ENCODE measurements at places on chromosomes 4 and X.

- no peak for DNase-seq
Measured at GRCh38 chr4:177785000-177785399, 342.8 kb upstream of the AGA start.

- DNase-seq = no peak
Measured at GRCh38 chrX:119228512-119229252, 7.4 kb upstream of the PGRMC1 start.

- DNase-seq = no peak
Measured at GRCh38 chr4:45692131-45692735, 431.6 kb downstream of the GABRG1 start.

DNA sequence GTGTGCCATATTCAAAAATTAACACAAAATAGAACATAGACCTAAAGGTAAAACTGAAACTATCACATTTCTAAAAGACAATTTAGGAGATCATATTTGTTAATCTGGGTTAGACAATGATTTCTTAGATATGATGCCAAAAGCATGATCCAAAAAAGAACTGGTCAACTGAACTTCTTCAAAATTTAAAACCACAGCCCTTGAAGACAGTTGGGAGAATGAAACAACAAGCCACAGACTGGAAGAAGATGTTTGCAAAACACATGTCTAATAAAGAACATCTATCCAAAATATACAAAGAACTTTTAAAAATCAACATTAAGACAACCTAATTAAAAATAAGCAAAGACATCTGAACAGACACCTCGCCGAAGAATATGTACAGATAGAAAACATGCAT is 19.5 kb downstream of the COMMD8 start:
- DNase-seq = no peak

GRCh38 chr4:1203026-1203616 is 30.7 kb upstream of the SPON2 start:
- DNase-seq = no peak

GRCh38 chrX:38672646-38673045 is 111.3 kb downstream of the TSPAN7 start:
- DNase-seq = peak; percentile 24

DNA sequence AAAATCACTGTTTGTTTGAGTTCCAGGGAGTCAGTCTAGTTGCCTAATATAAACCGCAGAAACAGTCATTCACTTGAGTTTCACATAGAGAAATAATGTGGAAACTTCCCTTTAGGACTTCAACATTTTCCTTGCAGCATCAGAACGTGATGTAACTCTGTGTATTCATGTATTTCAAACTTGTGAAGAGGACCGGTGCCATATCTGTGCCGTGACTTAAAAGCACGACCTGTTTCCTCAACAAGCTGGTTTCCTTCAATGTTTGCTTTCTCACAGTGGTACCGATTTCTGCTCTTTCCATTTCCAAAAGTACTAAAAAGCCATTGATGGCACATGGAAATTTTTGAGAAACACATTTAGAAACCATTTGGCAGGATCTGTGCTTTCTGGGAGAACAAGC is 166.6 kb upstream of the RAPGEF2 start:
- DNase-seq = no peak

GRCh38 chr4:99321241-99322191 is at the start of gene ADH1B:
TSS of gene ADH1B (minus strand) at chr4:99321401. CDS start at chr4:99321331, 70 bp downstream.
- DNase-seq = no peak

GRCh38 chrX:150450519-150451177 is 87.5 kb downstream of the MAMLD1 start:
- no peak for DNase-seq

DNA sequence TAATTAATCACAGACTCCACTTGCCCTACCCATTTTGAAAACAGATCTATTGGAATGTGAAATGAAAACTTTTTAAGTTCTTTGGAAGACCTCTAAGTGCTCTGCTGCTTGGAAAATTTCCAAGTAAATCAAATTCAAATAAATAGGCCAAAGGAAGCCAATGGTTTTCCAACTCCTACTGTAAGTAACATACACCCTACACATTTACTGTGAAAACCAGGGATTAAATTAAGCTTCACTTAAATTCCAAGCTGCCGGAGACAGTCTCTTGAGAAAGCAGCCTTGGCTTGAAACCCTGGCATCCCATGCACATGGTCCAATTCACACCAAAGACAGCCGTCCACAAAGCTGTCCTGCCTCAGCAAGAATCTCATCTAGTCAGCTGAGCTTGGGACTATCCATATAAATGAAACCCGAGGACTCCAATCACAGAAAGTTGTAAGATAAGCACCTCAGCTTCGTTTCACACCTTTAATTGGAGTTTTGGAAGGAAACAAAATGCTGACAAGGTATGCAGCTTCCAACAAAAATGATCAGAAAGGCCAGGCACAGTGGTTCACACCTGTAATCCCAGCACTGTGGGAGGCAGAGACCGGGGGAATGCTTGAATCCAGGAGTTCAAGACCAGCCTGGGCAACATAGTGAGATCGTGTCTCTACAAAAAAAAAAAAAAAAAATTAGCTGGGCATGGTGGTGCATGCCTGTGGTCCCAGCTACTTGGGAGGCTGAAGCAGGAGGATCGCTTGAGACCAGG is 88.6 kb downstream of the APBB2 start:
- no peak for DNase-seq

- DNase-seq = no peak
Measured at GRCh38 chr4:14294611-14295010, 667.1 kb upstream of the BOD1L1 start.

- DNase-seq = no peak
Measured at GRCh38 chrX:136880003-136880451, 498 bp downstream of the RBMX start.

- no peak for DNase-seq
Measured at GRCh38 chr4:75340561-75340960, 173.6 kb downstream of the RCHY1 start.

GRCh38 chr4:168979338-168979737 is 30.7 kb downstream of the CBR4 start:
- DNase-seq = peak; percentile 27

DNA sequence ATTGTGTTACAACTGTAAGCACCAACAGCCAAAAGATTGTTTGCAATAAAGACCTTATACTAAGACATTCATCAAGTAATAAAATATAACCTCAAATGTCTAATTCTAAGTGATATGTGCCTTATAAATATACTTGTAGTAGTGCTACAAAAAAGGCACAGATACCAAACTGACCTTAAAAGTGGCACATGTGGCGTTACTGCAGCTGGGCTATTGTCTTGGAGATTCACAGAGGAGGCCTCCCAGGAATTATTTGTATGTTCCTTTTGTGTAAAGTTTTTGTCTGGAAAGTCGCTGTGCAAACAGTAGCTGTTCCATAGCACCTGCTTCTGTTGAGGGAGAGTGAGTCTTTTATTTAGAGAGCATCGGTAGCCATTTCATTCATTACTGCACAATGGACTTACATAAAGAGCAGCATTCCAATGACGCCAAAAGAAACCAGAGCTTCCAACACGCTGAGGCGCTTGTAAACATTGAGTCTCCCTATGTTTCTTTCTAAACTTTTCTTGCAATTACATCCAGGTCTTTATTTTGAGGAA is 143.7 kb downstream of the RPA4 start:
- DNase-seq = peak; percentile 34

DNA sequence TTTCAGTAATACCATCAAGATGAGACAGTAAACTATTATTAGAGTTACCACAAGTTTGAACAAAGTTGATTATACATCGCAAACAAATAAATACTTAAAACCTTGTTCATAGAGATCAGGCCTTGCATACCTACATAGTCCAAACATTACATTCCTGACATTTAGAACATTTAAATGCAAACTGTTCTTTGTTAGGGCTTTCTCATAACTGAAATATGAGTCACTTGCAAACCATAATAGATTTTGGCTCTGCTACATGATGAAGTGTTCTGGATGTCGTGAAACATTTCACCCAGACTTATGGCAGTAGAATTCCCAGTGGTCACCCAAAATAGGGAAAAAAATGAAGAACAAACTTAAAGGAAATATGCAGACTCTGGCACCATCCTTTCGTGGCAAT is 75.0 kb downstream of the FAT4 start:
- DNase-seq = no peak

DNA sequence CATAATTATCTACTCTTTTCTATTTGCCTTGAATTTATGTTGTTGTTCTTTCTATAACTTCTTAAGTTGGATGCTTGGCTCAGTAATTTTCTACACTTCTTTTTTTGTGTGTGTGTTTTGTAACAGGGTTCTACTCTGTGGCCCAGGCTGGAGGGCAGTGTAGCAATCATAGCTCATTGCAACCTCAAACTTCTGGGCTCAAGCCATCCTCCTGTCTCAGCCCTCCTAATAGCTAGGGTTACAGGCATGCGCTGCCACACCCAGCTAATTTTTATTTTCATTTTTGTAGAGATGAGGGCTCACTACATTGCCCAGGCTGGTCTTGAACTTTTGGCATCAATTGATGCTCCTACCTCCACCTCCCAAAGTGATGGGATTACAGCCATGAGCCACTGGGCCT is 20.7 kb upstream of the UCHL1 start:
- DNase-seq = no peak

GRCh38 chr4:6227412-6228157 is 27.2 kb upstream of the JAKMIP1 start:
- no peak for DNase-seq

DNA sequence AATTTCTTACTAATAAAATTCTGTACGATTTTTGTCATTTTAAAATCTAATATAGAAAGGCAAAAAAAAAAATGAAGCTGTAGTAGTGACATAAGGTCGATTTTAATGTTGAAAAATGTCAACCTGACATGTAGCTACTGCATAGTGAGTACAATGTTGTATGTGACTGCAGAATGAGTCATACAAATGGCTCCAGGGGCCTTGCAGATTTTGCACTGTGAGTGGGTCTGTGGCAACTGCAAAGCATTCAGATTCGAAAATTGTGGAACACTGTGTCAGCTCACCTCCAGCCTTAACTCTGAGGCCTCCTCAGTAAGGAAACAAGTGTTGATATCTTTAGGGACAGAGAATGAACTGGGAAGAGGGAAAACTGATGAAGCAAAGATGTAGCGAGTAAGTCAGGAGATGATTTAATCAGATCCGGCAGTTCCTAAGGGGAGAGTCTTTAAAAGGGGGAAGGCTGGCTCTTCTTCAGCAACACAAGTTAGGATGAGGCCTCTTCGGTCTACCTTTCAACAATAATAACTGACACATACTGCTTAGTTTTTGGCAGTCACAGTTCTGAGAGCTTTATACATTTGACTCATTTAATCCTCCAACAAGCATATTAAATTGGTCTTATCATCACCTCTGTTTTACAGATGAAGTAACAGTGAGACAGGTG is 24.9 kb downstream of the TKTL2 start:
- no peak for DNase-seq

GRCh38 chr4:24850674-24851073 is 55.3 kb downstream of the SOD3 start:
- no peak for DNase-seq

DNA sequence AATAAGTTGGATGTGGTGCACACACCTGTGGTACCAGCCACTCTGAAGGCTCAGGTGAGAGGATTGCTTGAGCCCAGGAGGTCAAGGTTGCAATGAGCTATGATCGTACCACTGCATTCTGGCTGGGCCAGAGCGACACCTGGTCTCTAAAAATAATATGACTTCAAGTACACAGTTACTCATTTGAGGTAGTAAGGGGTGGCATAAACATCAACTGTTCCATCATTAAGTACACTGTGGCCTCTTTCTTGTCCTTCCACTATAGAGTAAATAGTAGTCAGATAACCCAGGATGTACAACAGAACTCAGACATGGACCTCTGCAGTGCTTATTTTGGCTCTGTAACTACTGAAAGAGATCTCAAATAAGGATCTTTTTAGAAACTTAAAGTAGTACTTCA is 10.6 kb downstream of the FAM9B start:
- DNase-seq = no peak

- DNase-seq = peak; percentile 7
Measured at GRCh38 chr4:24174602-24175001, 284.8 kb upstream of the PPARGC1A start.

- DNase-seq = no peak
Measured at GRCh38 chr4:123667496-123667895, 270.9 kb downstream of the SPRY1 start.

- peak; percentile 64 for DNase-seq
Measured at GRCh38 chr4:153497988-153498967, 32.1 kb downstream of the TMEM131L start.

DNA sequence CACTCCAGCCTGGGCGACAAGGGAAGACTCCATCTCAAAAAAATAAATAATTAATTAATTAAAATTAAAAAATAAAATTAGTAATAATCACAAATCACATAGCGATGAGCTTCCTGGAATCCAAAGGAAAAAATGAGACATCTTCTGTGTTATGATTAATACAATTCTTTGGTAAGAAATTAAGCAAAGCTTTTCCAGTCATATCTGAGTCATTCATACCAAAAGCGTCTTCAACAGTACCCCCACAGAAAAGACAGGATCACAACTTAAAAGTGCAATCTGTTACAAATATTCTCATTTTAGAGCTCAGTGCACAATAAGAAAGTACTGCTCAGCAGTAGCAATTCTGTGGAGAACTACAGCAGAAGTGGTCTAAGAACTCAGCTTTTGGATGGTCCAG is 168.5 kb upstream of the MXRA5 start:
- DNase-seq = no peak

- no peak for DNase-seq
Measured at GRCh38 chr4:113849771-113850170, 88.2 kb upstream of the CAMK2D start.

- DNase-seq = peak; percentile 2
Measured at GRCh38 chr4:107036584-107037198, 578 bp upstream of the DKK2 start.

GRCh38 chr4:183306811-183307210 is 13.3 kb downstream of the CLDN22 start:
- no peak for DNase-seq

DNA sequence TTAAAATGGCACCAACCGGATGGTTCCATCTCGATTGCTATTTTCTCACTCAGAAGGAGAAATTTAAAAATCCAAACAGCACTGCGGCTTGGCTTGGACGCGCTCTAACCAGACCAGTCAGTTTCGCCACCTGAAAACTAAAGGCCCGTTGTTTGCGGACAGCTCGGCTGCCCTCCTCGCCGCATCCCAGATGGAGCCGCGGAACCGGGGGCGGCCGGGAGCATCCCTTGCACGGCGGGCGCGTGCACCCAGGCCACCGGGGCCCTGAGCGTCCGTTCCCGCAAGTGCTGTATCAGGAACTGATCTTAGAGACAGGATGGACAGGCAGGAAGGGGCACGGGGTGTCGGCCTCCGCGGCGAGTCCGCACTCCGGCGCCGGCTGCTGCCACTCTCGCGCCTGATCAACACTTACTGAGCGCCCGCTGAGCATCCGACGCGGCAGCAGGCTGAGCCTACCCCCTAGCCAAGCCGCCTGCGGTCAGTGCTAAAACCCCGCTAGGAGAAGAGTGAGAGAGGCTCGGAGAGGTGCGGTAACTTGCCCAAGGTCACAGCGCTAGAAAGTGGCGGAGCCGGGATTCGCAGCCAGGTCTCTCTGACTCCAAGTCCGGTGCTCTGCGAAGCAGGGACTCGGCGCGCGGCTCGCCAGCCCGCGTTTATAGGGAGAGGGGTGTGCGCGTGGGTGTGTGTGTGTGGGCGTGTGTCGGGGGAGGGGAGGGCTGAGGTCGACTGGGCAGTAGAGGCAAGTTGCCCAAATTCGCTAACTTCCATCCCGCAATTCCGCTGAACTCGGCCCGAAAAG is at the start of gene CITED1:
TSS of gene CITED1 (minus strand) at position 629 of the 799 bp plus-strand sequence. CDS start 3,045 bp downstream, outside the sequence.
- peak; percentile 69 for DNase-seq

- DNase-seq = no peak
Measured at GRCh38 chr4:26218677-26219605, 101.9 kb upstream of the RBPJ start.

Data from ELF-1 (cell line).